ENCODE measurements at places on chromosomes 5 and 9.

- no peak for DNase-seq
Measured at GRCh38 chr5:126641387-126641786, 40.6 kb downstream of the PHAX start.

GRCh38 chr9:132486706-132487350 is 76.8 kb downstream of the CFAP77 start:
- peak; percentile 34 for DNase-seq

DNA sequence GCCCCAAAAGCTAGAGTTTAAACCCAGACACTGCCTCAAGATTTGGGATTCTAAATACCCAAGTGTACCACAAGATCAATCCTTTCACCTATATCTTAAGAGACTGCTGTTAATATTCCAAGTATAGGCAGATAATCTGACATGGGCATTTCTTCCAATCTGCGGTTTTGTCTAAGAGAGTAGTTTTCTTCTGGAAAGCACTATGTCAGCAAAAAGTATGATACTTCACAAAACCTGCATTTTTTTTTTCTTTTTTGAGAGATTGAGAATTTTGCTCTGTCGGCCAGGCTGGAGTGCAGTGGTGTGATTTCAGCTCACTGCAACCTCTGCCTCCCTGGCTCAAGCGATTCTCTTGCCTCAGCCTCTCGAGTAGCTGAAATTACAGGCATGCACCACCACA is 190.7 kb upstream of the TYRP1 start:
- DNase-seq: no peak

- DNase-seq: no peak
Measured at GRCh38 chr9:113955076-113955752, 79.1 kb downstream of the ZNF618 start.

- no peak for DNase-seq
Measured at GRCh38 chr9:132181796-132182313, 20.0 kb downstream of the NTNG2 start.

- no peak for DNase-seq
Measured at GRCh38 chr5:23631302-23632045, 124.1 kb downstream of the PRDM9 start.

DNA sequence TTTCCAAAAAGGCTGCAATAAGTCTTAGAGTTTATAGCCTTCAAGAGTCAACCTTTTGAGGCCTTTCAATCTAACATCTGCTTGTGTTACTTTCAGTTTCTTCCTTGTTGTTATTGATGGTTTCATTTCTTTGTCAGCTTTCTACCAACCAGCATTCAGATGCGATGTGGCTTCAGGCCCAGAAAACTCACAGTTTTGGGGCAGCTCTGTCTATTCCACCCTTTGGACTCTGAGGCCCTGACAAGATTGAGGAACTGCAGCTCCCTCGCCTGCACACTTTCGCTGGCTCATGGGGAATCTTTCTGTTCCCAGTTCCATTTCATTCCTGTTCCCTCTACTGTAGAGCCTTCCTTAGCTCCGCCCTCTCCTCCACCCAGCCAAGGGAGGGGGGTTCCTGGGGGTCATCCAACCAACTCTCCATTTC is 13.3 kb upstream of the WHRN start:
- no peak for DNase-seq

DNA sequence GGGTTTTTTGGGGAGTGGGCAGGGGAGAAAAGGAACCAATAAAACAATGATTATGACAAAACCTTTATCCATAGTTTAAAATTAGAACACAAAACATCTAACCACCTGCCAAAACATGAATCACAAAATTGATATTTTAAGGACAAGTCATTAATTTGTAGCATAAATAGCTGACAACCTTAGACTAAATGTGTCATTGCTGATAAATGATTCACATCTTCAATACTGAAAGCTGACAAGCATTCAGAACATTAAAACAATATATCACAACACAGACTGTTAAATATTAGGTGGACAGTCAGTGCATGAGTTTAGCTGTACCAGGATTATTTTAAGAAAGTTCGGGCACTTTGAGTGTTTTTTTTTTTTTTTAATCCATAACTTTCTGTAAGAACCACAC is 71.5 kb downstream of the NR3C1 start:
- DNase-seq: no peak

GRCh38 chr5:53983568-53984460 is 326.6 kb downstream of the ARL15 start:
- DNase-seq: no peak

GRCh38 chr5:149419859-149420544 is 40.9 kb upstream of the IL17B start:
- DNase-seq: no peak

- DNase-seq: no peak
Measured at GRCh38 chr9:21470126-21470525, 12.0 kb downstream of the IFNE start.

DNA sequence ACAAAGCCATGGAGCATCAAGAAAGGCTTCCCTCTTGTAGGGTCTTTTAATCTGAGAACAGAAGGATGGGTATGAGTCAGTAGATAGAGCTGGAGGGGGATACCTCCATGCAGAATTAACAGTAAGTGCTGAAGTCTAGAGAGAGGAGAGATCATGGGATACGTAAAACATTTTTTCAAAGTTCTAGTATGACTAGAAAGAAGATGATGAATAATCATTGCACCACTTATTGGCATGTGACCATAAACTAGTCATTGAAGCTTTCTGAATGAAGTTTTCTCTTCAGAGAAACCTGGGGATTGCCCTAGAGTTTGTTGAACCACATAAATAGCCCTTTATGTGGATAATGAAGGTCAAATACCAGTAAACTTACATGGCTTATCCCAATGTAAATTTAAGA is 48.6 kb upstream of the PTPRD start:
- no peak for DNase-seq

DNA sequence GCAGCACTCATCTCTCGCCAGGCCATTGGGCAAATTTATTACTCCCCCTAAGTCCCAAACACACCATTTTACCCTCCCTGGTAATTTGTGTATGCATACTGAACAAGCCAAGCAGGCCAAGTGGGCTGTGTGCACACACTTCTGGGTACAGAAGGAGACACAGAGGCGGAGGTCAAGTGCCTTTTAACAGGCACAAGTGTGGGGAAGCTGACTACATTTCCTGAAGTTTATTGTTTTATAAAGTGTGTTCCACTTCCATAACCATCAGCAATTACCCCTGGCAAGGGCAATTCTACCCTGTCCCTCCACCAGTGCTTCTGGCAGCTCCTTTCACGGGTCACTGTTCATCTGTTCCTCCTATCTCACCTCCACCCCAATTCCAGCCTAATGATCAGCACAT is 93.9 kb downstream of the SETX start:
- no peak for DNase-seq

DNA sequence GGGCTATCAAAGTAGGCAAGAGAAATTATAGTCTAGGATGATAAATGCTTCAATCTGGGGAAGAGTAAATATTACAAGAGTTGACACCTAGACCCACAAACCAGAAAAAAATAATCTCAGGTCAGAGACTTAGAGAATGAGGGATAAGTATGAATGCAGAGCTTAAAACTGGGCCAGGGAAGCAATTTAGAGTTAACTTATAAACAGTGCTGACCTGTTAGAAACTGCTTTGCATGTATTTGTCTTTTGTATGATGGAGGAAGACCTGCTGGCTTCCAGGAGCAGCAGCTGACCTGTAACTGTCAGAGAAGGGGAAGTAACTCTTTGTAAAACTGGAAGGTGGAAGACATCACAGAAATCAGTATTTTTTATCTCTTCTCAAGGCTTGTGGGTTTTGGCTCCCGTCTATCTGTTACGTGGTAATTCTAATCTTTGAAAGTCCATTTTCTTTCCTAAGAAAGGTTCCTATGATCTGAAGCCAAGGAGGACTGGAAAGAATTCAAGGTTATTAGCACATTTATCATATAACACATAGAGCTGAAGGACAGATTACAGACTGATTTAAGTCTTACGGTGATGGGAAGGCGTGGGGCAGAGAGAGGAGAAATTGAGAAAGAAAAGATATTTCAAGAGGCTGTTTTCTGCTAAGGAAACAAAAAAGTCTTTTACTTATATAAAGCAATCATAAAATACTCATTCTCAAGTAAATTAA is 114.7 kb upstream of the ADAMTS19 start:
- no peak for DNase-seq

DNA sequence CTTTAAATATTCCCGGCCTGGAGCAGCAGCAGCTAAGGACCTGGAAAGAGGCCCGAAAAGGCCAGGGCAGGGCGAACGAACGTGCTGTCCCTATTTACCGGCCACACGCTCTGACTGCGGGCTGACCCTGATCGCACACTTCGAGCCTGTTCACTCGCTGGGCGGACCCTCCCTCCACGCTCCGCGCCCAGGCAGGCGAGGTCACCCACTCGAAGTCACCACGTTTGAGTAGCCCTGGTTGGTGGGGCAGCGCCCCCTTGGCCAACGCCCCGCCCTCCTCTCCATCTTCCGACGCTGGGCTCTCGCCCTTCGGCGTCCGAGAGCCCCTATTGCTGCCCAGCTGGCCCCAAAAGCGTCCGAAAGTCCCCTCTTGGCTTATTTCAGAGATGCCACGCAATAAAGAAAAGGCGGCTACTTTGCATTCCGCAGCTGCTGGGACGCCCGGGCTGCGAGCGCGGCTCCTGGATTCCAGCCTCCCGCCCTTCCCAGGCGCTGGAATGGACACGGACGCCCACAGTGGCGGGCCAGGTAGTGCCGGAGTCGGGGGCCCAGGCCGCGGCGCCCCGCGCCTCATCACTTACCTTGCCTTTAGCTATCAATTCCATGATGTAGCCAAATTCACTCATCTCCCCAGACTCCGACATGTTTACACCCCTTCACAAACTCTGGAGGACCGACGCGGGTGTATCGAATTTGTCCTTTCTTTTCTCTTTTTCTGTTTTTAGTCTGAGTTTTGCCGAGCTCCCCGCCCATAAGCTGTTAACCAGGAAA is 9.9 kb upstream of the TRIM36 start:
- no peak for DNase-seq

- DNase-seq: no peak
Measured at GRCh38 chr9:124122813-124123462, 111.4 kb downstream of the LHX2 start.

DNA sequence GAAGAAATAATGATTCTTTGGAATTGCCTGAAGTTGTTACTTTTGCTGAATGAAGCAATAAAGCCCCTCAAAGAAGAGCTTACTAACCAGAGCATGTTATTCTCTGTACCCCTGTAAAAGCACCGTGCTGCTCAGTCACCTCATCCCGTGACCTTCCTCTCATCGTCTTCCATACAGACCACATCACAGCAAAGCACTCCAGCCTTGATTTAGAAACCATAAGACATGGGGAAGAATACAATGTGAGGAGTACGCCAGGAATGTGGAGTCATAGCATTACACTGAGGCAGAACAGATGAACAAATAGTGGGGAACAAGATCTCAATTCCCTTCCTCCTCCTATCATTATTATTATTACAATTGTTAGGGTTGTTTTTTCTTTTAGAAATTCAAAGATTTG is 49.1 kb downstream of the ERAP1 start:
- no peak for DNase-seq

DNA sequence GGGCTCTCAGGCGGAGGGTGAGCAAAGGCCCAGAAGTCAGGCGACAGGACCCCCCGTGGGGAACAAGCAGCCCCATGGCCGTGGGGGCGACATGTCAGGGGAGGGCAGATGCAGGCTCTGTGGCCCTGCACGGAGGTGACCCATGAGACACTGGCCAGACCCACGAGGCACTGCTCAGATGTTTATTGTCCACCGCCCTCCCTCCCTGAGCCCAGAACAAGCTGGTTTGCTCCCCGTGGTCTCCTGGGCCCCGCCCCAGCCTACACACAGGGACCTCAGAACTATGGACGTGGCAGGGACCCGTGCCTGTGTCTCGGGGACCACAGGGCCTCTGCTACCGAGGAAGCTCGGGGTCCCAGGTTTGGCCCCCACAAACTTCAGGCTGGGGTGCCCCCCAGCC is 1.9 kb downstream of the FUT7 start:
- no peak for DNase-seq

- no peak for DNase-seq
Measured at GRCh38 chr9:110619831-110620230, 40.3 kb upstream of the SVEP1 start.

DNA sequence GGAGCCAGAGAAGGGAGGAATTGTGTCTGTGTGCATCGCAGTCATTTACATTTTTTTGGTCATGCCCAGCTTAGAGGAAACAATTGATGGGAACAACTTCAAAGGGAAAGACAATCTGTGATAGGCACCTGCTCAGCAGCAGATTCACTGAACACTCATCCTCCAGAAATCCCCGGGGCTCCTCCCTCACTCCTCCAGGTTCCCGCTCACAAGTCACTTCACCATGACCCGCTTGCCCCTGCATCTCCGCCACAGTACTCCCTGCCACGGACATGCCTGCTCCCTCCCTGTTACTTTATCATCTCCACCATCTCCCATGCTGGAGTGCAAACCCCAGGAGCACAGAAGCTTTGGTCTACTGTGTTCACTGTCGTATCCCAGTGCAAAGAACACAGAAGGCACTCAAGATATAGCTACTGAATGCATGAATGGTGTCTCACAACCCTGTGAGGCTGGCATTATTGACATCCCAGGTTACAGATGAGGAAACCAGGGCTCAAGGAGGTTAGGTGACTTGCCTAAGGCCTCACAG is 16.2 kb downstream of the LHX6 start:
- DNase-seq: no peak

DNA sequence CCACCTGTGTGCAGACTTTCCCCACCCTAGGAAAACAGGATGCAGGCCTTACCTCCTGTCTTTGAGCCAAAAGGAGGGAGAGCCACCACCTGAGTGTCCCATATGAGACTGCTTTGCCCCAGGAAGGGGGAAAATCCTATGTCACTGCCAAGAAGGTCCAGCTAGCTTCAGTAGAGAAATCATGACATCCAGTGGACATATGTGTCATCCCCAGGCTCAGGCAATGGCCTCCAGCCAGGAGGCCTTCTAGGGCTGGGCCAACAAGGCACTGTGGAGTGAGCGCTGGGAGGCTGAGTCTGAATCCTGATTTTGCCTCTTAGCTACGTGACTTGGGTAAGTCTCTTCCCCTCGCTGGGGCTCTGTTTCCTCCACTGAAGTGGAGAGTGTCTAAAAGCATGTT is 60.2 kb downstream of the SMIM23 start:
- no peak for DNase-seq

DNA sequence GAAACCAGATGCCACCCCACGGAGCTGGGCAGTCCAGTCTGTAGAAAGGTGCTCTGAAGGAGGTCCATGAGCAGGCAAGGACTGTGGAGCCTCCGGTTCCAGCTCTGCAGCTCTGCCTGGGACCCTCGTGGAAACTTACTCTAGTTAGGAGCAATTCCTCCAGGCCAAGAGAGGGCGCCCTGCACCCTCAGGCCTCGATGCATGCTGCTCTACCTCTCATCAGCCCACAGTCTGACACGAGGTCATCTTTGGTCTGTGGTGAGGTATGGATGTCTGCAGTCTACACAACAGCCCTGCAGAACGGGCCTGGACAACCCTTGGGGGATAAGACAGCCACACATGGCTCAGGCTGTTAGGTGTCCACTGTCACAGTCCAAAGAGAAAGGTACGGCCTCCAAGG is 50.6 kb upstream of the UBTD2 start:
- DNase-seq: no peak
